Cardiac muscle cell (in vitro differentiated cells and primary cell): ENCODE measurements at places on chromosomes 2 and 18. TPM values are rescaled to one million over a fixed set of nuclear protein-coding genes. Genes with fewer than 3 reads are reported as not detected.

CCDC150 gene
- total RNA-seq: 2.6 and 8.0 TPM in 2 replicates

DNA sequence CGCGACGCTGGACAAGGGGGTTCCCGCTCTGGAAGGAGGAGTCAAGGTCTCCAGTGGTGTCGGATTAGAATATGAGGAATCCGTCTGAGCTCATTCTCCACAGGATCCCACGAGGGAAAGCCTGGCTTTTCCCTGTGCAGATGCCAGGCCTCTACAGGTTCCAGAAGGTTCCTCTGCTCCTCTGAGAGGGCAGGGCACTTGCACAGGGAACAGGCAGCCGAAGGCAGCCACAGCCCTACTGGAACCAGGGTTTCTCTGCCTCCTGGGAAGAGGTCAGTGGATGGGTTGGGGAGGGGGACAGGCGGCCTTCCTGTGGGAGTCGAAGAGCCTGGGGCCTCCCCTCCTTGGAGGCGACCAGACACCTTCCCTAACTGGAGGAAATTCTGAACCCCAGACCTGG is 1.7 kb upstream of the AQP12A start:
- H3K4me1 ChIP-seq: no peaks in the 10 kb centered on the region
- no peaks in the 10 kb centered on the region for H3K27me3 ChIP-seq
- no peaks in the 10 kb centered on the region for H3K36me3 ChIP-seq

DNA sequence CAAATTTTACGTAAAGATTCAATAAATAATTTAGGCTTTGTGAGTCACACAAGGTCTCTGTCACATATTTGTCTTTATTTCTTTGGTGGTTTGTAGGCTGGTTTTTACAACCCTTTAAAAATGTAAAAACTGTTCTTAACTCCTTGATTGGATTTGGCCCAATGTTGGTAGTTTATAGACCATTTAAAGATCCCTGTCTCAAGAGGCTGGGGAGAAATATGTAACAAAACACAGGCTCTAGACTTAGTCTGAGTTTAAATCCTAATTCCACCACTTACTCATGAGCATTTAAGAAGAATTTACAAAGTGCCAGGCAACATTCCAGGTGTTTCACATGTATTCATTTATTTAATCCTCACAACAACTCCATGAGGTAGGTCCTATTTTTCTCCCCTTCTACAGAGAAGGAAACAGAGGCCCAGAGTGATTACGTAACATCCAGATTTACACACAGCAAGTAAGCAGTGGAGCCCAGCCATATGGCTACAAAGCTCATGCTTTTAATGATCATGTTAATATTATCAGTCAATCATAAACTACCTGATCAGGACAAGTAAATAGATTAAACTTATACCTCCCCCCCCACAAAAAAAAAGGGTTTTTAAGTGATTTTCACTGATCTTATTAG is 416.6 kb upstream of the ACVR2A start:
- no peak for DNase-seq
- H3K36me3 ChIP-seq: no peaks in the 10 kb centered on the region
- H3K27me3 ChIP-seq: peaks cover 4% of the 10 kb centered on the region
- H3K27ac ChIP-seq: no peak overlapping the region
- H3K4me1 ChIP-seq: no peaks in the 10 kb centered on the region

SLC39A10 gene
- 32.3 and 57.0 TPM in 2 replicates for total RNA-seq

STON1 gene
- total RNA-seq: 6.5 and 9.5 TPM in 2 replicates

EN1 gene
- total RNA-seq: not detected in 2 replicates
